GM04504 (cell line): ENCODE measurements at places on chromosomes 16 and 17.

DNA sequence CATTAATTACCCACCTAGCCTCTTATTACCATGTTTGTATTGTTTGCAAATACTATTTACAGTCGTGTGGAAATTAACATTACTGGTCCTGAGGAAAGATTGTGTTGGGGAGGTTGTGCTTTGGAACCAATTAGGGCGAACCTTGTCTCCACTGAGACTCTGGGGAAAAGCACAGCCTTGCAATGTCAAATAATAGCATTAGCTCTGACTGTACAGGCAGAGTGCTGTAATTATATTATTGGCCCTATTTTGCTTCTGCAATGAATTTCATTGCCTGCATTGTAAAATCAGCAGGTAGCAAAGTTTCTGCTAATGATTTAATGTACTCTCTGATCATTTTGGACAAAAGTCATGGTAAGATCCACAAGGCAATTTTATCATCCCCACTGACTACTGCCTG is 97.0 kb downstream of the WWOX start:
- DNase-seq: no peak

GRCh38 chr17:8599351-8600011 is 31.0 kb downstream of the MYH10 start:
- no peak for DNase-seq

- DNase-seq: no peak
Measured at GRCh38 chr17:10042589-10043244, 137.6 kb upstream of the RCVRN start.

DNA sequence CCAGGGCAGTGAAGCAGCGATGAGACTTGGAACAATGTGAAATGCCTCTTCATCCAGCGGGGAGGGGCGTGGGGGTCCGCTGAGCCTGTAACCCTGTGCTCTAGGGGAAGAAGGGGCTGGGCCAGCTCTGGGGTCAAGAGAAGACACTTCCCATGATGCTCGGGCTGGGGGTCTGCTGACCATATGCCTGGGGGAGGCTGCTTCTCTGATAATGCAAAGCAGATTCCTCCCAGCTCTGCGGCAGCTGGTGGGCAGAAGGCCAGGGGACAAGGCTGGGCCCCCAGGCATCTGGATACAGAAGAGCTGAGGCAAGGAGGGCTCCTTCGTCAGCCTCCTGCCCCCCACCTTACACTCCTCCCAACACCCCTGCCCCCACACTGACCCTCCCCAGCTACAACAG is 24.7 kb downstream of the NGFR start:
- no peak for DNase-seq

GRCh38 chr17:57971572-57971971 is 16.4 kb upstream of the CUEDC1 start:
- DNase-seq: no peak

DNA sequence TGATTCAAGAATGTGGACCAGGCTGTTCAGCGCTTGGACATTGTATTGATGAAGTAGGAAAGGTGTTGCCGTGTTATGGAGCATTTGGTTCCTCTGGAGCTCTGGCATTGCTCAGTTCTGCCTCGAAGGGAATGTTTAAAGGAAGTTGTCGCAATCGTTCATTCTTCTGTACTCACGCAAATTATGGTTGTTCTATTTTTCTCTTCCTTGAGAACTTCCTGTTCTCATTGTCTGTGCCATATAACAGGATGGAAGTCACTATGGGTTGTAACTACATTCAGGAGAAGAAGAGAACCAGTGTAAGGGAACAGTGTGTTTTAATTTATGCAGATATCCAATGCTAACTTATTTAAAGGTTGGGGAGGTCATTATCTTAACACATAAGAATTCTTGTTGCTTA is 13.0 kb downstream of the PCTP start:
- no peak for DNase-seq

DNA sequence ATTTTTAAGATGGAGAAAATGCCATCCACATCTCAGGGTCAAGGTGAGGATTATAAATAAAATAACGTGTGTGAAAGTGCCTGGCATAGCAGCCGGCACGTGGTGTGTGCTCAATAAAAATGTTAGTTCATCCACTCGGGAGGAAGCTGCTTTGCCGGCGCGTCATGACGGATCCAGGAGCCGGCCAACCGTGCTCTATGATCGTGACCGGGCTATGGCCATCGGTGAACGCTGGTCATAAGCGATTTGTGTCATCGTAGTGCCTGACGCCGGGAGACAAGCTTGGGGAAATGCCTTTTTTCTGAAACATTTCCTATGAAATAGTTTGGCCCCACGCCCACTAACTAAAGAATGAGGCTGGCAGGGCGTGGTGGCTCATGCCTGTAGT is 74.0 kb downstream of the CMC2 start:
- DNase-seq: peak; percentile 84
